DMS153 (cell line): ENCODE measurements at places on chromosomes 3 and 15.

DNA sequence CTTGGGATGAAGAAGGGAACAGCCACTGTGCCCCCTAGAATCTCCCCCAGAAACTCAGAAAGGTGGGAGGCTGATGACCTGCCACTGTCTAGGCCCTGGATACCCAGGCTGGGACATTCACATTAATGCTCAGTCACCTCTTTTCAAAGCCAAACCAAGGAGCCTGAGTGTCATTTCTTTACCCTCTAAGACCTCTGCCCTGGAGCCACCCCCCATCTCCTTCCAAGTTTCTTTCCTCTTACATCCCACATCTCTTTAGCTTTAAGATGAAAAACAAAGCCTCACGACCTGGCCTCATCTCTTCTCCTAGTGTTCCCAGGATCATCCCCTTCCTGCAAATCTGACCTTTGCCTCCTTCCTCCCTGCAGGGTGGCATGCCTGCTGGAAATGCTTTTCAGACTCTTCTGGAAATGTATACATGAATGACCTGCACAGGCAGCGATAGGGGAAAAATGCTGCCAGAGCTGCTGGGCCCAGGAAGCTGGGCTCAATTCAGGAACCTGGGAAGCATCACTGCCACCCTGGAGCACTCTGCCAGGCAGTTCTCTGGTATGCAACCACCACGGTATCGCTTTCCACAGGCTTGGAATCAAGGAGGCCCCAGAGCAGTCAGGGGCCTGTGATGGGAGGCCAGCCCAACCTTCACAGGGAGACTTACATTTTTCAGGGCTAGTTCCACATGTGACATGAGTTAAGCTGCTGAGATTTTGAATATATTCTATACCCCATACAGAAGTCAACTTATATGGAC lies 67.6 kb downstream of the DAPK2 start:
- DNase-seq: no peak

- DNase-seq: no peak
Observed at GRCh38 chr3:172271386-172271976, 176.8 kb downstream of the GHSR start.

- DNase-seq: no peak
Observed at GRCh38 chr15:72491768-72492167, 17.6 kb downstream of the ARIH1 start.

GRCh38 chr3:33111581-33111980 lies 2.2 kb upstream of the CRTAP start:
- DNase-seq: no peak

- DNase-seq: no peak
Observed at GRCh38 chr3:171116365-171116764, 89.8 kb upstream of the SLC2A2 start.

- no peak for DNase-seq
Observed at GRCh38 chr3:13557417-13557816, 8.5 kb downstream of the FBLN2 start.

- no peak for DNase-seq
Observed at GRCh38 chr3:38084334-38085310, 45.6 kb downstream of the DLEC1 start.

DNA sequence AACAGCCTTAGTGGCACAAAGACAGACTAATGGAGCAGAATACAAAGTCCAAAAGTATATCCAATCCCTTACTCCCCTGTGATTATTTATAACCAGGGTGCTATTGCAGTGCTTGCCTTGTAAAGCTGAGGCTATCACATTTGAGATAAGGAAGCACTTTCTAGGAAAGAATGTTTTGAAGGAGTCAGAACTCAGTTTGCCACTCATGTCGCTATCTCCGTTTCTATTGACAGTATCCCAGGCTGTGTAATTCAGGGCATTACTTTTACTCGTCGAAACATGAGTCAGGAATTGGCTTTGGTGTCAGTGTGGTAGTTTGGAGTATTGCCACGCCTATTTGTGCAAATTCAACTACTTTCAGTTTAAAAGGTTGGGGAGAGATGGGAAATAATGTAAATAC lies 78.4 kb downstream of the FBXL2 start:
- DNase-seq: no peak
